Cortex of kidney (tissue), 1 donor: ENCODE measurements at places on chromosomes 11 and 22.

DNA sequence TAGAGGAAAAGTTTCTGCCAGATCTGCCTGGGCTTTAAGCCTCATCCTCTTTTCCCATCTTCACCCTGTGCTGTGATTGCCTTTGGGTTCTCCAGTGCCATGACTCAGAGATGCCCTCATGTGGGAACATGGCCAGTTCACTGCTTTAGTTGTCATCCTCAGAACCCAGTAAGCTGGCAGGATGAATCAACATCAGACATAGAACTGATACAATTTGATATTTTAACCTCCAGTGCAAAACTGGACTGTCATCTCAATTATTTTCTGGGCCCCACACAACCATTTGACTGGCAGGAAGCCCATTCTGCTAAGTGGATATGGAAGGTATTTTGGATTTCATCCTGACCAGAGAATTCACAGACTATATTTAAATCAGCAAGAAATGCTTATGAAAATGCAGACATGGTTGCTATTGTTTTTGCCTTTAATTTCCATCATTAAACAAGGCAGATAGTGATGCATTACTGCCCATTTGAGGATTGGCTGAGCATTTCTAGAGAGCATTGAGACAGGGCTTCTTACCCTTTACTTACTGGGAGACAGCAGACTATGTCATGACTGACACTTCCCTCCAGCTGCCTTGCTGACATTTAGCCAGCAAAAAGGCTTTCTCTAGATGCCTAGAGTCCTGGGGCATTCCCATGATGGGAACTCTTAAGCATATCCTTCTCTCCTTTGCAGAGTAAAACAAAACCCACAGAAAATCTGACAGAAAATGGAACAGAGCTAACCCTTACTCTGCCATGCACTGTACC is 327.1 kb upstream of the MTNR1B start:
- DNase-seq: no peak

DNA sequence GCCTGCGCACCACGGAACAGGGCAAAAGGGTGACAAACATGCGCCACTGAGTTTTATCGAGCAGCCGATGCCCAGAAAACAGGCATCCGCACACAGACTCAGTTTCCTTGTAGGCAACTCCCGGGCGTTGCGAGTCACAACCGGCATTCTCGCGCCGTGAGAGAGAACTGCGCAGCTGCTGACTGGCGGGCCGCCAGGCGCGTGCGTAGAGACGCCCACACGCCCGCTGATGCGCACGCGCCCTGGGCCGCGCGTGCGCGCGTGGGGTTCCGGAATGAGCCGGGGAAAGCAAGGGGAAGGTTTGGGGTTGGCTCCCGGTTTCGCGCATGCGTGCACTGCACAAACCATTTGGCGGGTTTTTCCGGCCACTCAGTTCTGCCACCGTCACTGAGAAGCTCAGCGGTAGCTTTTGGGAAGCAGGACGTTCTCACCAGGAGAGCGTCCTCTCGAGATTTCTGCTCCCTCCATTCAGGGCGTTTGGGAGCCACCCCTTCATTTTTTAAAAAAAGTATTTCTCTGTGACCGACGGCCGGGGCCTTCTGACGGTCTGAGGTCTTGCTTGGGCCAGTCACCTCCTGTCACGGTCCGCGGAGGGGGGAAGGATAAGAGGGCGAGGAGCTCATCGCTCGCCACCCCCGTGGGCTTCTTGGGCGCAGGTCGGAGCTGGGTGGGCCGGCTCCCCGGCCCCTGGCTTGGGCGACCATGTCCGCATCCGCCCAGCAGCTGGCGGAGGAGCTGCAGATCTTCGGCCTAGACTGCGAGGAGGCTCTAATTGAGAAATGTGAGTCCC is at the start of gene POLA2:
TSS of gene POLA2 (plus strand) at position 372 of the 790 bp plus-strand sequence. CDS start at position 703, 331 bp downstream.
- no peak for DNase-seq

- no peak for DNase-seq
These were observed 1.4 kb upstream of the CELSR1 start for GRCh38 chr22:46538814-46539160.

DNA sequence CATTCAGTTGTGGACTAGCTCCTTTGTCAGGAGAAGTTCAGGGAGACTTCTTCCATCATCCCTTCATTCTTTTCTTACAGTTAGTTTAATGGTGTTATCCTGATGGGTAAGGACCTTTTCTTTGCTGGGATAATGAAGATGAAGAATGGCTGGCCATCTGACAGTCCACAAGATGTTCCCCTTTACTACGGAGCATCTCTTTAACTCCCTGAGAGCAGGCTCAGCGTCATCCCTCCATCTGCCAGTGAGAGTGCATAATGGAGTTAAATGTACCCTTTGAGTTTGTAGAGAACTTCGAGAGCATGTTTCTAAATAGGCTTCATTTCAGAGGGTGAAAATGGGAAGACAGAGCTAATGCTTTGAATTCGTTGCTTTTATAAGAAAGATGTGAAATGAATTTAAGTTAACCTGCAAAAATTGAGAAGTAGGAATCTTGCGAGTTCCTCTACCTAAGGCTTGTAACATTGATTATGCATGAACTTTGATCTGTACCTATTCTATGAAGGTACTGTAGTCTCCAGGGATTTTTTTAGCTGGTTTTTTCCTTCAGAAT is 1.7 kb downstream of the EP300 start:
- DNase-seq: no peak

DNA sequence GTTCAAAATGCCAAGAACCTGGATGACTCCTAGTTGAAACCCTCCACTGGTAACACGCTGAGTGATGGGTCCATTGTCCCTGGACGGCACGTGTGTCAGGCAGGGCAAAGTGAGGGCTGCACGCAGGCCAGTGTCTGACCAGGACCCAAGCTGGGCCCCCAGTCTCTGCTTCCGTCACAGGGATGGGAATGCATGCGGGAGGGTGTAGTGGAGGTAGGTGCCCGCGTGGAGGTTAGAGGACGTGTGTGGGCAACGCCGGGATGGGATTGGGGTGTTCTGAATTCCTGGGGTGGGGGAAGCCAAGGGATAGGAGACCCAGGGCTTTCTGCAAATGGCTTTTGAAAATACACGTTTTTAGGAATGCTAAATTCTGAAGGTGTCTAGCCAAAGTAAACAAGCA is 943.3 kb downstream of the BRD1 start:
- DNase-seq: no peak

- DNase-seq: no peak
These were observed 99.4 kb upstream of the ZC3H12C start for GRCh38 chr11:109993786-109994185.

GRCh38 chr11:47551086-47551485 is 1.8 kb downstream of the CELF1 start:
- DNase-seq: no peak

DNA sequence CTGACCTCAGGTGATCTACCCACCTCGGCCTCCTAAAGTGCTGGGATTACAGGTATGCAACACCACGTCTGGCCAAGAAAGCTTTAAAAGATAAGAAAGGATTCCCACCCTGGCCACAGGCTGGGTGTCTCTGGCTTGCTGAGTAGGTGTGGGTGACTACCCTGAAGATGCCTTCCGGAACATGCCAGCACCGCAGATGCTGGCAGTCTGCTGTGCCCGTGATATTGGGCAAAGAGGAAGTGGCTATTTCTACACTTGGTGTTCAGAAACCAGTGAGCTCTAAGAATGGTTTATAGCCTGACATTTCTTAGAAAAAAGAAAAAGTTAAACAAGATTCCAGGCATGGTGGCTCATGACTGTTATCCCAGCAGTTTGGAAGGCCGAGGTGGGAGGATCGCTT is 6.1 kb downstream of the MRPL11 start:
- no peak for DNase-seq

GRCh38 chr11:61007956-61008896 is 36.7 kb downstream of the CD6 start:
- no peak for DNase-seq

DNA sequence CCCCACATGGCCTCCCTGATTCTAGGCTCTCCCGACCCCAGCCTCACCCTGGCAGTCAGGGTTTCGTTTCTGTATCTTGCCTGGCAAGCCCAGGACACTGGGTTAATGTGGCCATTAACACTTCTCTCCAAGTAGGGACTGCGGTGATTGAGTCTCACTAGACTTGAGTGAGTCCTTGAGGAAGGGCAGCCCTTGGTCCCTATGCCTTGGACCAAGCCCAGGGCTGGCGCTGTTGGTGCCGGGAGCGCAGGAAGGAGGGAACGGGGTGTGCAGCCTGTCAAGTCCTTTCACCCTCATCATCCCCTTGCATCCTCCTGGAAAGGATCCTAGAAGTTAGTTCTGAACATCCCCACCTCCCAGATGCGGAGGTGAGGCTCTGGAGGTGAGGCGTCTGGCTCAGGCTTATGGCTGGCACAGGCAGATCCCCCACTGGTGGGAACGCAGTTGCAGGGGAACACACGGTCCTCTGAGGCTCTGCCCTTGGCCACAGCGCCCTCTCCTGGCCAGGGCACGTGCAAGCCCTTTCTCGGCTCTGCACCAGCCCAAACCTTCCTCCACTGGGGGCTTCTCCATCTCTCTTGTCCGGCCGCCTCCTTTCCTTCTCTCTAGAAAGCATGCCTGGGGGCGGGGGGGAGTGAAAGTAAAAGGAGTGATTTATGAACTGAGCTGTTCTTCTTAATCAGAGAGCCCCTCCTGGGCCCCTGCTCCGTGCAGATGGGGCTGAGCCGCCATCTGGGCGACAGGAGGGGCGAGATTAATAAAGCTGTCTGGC is 56.7 kb downstream of the TP53I11 start:
- DNase-seq: no peak

- DNase-seq: no peak
These were observed 67.3 kb upstream of the BARX2 start for GRCh38 chr11:129308241-129308865.

- no peak for DNase-seq
These were observed 667 bp downstream of the RAB6A start for GRCh38 chr11:73760135-73760678.

DNA sequence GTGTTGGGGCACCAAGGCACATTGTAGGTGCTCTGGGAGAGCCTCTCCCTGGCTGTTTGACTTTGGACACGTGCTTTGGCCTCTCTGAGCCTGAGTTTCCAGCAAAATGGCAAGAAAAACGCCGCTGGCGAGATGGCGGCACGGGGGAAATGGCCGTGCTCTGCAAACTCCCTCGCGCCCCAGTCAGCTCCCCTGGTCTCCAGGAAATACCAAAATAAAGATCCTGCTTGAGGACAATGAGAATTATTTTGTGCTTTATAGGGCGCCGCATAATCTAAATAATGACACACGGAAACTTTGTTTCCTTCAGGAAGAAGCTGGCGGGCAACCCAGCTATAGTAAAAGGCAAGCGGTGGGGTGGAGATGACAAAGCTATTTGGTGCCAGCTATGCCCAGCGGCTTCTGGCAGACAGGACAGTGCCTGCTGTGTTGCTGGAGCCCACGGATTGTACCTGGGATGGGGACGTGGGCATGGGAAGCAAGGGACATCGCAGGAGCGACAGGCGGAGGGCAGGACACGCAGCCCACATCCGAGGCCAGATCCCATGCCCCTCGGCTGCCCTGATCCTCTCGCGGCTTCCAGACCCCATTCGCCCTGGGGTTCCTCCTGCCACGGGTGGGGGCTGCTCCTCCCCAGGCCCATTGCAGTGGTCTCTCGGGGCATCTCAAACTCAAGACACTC is 26.3 kb upstream of the RFPL3 start:
- no peak for DNase-seq

GRCh38 chr11:2775626-2776350 is 76.0 kb upstream of the KCNQ1OT1 start:
- no peak for DNase-seq

GRCh38 chr22:46491946-46492345 is 45.5 kb downstream of the CELSR1 start:
- DNase-seq: no peak

- DNase-seq: no peak
These were observed 29.2 kb downstream of the PDGFB start for GRCh38 chr22:39215426-39216142.

- no peak for DNase-seq
These were observed 25.1 kb downstream of the ARL14EP start for GRCh38 chr11:30348035-30348434.

- DNase-seq: no peak
These were observed 14.1 kb upstream of the ALKBH3 start for GRCh38 chr11:43866520-43866919.

- DNase-seq: no peak
These were observed 5.6 kb downstream of the DDB2 start for GRCh38 chr11:47220401-47220821.

GRCh38 chr22:47094861-47095330 is 332.4 kb downstream of the TBC1D22A start:
- no peak for DNase-seq

DNA sequence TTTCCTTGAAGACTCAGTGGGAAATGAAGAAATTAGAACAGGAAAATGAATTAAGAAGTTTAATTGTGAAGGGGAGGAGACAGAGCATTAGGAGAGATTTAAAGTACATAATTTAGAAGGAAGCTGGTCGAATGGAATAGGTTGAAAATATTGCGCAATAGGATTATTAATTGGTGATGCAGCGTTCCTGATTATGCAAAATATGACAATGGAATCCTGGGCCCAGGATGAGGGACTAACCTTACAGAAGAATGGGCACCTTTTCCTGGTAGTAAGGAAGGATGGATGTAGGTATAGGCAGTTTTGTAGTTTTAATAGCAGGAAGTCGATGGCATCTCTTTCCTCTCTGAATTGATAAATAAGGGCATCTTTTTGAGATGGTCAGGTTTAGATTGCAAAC is 7.8 kb downstream of the TTC12 start:
- no peak for DNase-seq

GRCh38 chr11:93545566-93545965 is 2.4 kb upstream of the SMCO4 start:
- no peak for DNase-seq

GRCh38 chr11:134633276-134633675 is 221.2 kb upstream of the B3GAT1 start:
- DNase-seq: no peak

GRCh38 chr11:5524756-5525155 is 8.3 kb upstream of the UBQLNL start:
- no peak for DNase-seq

- no peak for DNase-seq
These were observed 33.0 kb upstream of the DBX1 start for GRCh38 chr11:20193307-20193706.

GRCh38 chr22:48106215-48106614 is 1343.8 kb downstream of the TBC1D22A start:
- DNase-seq: no peak
